ENCODE measurements at places on chromosomes 2 and 18.

DNA sequence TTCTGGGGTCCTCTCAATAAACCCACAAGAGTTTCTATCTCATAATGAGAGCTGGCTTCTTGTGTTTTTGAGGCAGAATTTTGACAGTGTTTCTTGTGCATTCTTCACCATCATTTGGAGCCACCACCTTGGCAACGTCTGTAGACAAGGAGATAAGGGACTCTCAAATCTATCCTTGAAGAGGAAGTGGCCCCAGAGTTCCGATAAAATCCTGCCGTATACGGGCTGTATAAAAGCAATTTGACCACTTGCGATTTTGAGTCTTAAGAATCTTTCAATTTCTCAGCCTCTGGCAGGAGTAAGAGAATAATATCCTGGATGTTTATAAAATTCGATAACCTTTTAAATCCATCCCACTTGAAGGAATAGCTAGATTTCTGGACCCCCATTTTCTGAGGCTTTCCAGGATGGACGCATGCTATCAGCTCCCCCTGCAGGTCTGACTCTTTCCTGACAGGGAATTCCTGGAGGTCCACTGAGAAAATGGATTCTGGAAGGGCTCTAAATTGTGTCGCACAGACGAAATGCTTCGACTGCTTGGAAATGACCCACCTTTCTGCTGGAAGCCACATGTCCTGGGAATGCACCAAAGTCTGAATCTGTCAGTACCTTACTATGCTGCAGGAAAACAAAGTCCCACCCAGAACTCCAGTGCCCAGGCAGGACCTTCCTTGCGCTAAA, 54.1 kb downstream of the E2F6 start:
- DNase-seq = no peak

DNA sequence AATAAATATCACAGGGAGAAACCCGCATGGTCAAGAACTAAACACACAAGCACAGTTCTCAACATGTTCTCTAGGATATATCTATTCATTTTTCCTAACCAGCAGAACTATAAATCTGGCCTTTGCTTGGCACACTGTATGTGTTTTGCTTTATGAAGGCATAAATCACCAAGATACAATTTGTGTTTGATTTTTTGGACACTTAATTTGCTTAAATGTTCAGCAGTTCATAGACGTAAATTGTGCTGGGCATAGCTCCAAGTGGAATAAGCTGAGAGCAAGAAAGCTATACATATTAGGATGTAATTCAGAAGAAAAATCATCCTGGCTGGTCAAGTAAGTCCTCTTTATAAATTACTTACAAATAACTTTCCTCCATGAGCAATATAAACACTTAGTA, 341.5 kb upstream of the ATP5MC3 start:
- DNase-seq = no peak

GRCh38 chr2:68878753-68879152, 7.6 kb upstream of the BMP10 start:
- DNase-seq = no peak

- no peak for DNase-seq
Observed at GRCh38 chr2:114056294-114057143, 166.6 kb downstream of the ACTR3 start.

DNA sequence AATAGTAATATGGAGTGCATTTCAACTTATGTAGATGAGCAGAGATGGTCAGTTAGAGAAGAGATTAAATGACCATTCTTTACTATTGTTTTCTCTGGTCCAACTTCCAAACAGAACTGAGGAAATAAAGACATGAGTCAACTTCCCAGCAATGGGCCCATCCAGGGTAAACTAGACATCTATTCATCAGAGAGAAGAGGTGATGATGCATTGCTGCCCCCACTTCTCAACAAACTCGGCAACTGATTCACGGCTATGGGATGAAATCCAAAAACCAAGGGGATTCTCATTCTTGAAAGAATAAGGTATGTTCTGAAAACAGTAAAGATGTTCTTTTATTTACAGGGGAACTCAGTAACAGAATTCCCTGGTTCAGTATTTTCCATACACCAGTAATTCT, 190.7 kb downstream of the RDH14 start:
- no peak for DNase-seq

- peak; percentile 44 for DNase-seq
Observed at GRCh38 chr2:158024288-158024898, 77.3 kb upstream of the UPP2 start.

GRCh38 chr2:223058952-223059716, 7.1 kb downstream of the KCNE4 start:
- no peak for DNase-seq

- DNase-seq = no peak
Observed at GRCh38 chr2:207202645-207203044, 36.9 kb upstream of the KLF7 start.

DNA sequence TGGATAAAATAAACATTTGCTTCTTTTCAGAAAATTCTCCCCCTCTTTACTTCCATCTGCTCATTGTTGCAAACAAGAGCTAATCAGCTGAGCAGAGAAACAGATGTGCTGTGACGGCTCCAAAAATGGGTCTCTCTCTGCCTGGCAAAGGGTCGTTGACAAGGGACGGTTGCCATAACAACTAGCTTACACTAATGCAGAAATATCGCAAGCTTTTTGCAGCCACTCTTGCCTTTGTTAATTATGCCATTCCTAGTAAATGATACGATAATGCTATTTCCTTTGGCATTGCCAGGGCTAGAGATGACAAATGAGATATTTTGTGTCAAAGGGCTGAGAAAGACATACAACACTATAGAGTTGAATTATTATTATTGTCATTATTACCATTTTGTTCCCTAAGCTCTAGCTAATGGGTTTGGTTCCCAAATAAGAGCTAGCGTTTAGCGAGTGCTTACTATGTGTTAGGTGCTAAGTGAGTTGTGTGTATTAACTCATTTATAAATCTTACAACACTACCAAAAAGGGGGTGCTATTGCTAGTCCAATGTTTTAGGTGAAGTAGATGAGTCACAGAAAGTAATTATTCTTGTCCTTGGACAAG, 46.8 kb downstream of the MYO3B start:
- no peak for DNase-seq

DNA sequence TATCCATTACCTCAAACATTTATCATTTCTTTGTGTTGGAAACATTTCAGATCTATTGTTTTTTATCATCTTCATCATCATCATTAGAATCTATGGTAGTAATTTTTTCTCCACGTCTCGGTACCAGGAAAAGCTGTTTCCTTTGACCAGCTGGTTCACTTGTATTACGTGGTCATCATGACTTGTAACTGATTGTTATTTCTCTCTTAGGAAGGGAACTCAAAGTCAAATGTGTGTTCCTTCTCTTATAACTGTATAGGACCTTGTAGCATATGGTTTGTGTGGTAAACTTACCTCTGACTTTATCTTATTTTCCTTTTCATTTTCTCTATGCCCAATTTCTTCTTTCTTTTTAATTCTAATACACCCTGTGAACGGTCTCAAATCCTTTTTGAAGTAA, 16.5 kb downstream of the NCOA1 start:
- DNase-seq = no peak

DNA sequence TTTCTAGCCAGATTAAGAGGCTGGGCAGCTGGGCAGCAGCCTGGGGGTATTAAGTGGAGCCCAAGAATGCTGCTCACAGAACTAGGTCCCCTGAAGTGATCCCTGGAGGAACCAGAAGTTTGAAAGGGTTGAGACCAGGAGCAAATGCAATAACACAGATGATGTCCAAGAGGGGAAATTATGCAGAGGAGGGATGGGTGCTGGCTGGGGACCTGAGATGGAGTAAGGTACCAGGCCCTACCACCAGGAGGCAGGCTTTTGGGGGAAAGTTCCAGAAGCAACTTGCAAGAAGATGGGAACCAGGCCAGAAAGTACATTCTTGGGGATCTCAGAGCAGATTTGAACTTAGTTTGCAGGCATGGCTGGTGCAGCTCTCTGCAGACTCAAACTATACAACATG, 175.1 kb downstream of the NCK2 start:
- DNase-seq = no peak

DNA sequence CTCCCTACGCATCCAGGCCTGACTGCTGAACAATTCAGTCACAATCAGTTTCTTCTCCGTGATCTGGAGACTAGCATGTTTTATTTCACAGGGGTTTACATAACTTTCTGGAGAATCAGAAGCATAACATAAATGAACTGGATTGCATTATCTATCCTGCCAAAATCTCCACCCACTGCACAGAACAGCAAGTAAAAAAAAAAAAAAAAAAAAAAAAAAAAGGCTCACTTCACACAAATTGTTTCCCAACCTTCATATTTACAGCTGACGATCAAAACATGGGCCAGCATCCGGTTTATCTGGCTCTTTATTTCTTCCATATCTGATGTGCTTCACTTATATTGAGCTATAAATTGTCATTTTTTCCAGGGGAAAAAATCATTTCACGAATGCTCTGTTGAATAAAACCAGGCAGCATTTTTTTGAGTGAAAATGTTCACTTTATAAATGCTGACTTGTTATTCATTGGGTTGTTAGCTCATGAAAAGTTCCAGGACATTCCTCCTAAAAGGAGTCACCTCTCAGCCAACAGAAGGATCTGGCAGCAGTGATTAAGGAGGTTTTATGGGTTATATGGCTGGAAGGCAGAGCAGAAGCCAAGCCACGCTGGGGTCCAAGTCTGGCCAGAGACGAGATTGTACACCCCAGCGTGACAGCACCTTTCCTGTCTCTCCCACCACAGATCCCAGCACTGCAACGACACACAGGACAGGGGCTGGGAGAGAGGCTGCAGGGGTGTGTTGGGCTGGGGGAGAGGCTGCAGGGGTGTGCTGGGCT, 51.2 kb upstream of the GLI2 start:
- no peak for DNase-seq

DNA sequence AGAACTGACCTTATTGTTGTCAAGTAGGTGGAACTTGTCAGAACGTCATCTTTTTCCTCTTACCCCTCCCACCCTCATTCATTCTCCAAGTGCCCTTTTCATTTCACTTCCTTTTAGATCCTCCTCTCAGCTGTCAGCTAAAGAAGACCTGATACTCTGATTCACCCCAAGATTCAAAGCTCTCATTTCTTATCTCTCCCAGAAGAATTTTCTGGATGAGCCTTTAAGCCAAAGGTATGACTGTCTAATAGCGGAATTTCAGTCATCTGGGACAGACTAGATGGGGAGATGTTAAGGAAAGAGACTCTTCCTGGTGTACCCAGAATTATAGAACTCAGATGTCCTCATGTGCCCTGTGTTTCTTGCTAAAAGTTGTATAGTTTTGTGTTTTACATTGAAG, 53.9 kb downstream of the TCF7L1 start:
- no peak for DNase-seq

DNA sequence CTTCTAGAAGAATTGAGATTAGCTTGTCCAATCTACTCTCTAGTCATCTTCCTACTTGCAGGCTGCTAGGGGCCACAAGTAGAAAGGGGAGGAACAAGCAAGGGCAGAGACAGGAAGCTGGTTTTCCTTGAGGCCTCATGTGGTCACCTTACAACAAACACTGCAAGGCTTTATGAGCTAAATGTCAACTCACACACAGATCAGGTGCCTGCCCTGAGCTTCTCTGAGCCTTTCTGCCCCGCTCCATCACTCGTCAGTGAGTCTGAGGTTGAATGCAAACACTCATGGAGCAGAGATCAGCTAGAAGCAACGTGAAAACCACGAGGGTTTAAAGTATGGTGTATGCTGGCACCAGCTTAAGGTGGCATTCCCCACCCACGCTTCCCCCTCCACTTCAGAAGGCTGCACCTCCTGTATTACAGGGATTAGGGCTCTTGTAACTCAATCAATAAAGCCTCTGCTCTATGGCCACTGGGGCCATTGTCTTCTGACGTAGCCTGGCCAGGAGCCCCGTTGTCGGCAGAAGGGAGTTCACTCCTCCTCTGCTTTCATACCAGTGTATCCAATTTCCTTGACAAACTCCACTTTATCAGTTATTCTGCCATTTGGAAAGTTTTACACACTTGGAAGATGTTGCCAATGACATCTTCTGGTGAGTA, 5.4 kb upstream of the CRYGC start:
- DNase-seq = no peak

GRCh38 chr2:239760596-239760995, 264.5 kb downstream of the NDUFA10 start:
- no peak for DNase-seq

- no peak for DNase-seq
Observed at GRCh38 chr2:137910641-137911040, 53.6 kb upstream of the HNMT start.

DNA sequence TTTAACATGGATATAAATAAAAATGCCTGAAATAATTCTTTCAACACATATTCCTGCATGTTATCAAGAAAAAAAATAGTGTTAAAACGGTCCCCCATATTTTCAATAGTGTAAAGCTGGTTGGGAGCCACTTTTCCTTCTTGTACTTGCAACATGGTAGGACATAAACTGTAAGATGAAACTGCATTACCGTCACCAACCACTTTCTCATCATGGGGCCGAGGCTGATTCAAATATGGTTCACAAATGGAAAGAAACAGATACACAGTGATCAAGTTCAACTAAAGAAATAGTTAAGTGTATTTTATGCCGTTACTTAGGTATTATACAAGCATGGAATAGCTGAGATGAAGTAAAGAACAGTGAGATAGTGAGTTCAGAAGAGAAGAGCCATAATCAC, 360.7 kb downstream of the ZEB2 start:
- no peak for DNase-seq

- DNase-seq = no peak
Observed at GRCh38 chr2:56177420-56178220, 6.2 kb upstream of the CCDC85A start.

GRCh38 chr2:149906886-149907285, 319.3 kb upstream of the MMADHC start:
- no peak for DNase-seq

DNA sequence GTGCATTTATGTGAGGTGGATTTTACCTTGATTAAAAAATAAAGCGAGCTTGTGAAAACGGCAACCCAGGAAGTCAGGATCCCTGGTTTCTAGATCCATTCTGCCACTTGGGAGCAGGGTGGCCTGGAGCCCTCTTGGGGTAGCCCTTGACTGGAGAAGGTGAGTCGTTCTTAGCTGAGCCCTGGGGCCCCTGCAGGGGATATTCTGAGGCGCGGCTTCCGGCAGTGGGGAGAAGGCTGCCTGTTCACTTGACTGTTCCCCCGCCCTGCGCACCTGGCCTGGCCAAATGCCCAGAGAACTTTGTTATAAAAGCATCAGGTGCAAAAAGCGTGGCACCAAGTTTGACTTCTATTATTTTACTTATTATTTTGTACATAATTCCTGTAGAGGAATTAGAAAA, 221.9 kb downstream of the DYSF start:
- DNase-seq = no peak

GRCh38 chr2:141079231-141079630, 1051.6 kb downstream of the LRP1B start:
- no peak for DNase-seq

GRCh38 chr18:58682429-58683069, 11.3 kb downstream of the MALT1 start:
- no peak for DNase-seq

All from stimulated activated CD4-positive, alpha-beta T cell treated with anti-CD3 and anti-CD28 coated beads, TNF-alpha, amount 100 ng/mL, for 24 hours (primary cell).